ENCODE measurements at places on chromosomes 16 and 17.

- DNase-seq: no peak
Observed at GRCh38 chr17:55728833-55729232, 6.2 kb upstream of the TMEM100 start.

- DNase-seq: no peak
Observed at GRCh38 chr17:13337864-13338371, 263.8 kb downstream of the HS3ST3A1 start.

DNA sequence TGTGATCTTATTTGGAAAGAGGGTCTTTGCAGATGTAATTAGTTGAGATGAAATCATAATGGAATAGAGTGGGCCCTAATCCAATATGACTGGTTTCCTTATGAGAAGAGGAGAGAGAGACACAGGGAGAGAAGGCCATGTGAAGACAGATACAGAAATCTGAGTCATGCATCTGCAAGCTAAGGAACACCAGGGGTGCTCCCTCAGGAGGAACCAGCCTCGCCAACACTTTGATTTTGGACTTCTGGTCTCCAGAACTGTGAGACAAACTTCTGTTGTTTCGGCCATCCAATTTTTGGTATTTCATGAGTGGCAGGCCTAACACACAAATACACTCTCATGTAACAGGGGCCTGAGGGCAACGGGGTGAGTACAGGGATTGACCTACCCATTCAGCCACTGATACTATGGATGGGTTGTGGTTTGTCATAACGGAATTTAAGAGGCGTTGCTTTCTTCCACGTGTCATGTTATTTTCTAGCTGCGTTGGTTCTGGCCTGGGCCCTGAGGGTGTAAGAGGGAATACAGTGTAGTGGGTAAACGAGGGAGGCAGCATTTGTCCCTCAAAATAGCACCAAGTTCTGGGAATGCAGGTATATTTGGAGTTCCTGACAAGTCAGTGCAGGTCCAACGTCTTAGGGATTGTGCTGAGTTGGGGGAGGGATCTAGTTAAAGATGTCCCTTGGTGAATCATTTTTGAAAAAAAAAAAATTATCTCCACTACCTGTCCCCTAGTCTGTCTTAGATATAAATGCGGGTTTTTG lies 17.7 kb downstream of the PLCG2 start:
- no peak for DNase-seq

- no peak for DNase-seq
Observed at GRCh38 chr16:1331712-1332617, 1.5 kb upstream of the BAIAP3 start.

GRCh38 chr16:87674419-87674818 lies 72.1 kb downstream of the JPH3 start:
- no peak for DNase-seq

GRCh38 chr16:75501359-75501758 lies 6.1 kb upstream of the CHST6 start:
- no peak for DNase-seq

DNA sequence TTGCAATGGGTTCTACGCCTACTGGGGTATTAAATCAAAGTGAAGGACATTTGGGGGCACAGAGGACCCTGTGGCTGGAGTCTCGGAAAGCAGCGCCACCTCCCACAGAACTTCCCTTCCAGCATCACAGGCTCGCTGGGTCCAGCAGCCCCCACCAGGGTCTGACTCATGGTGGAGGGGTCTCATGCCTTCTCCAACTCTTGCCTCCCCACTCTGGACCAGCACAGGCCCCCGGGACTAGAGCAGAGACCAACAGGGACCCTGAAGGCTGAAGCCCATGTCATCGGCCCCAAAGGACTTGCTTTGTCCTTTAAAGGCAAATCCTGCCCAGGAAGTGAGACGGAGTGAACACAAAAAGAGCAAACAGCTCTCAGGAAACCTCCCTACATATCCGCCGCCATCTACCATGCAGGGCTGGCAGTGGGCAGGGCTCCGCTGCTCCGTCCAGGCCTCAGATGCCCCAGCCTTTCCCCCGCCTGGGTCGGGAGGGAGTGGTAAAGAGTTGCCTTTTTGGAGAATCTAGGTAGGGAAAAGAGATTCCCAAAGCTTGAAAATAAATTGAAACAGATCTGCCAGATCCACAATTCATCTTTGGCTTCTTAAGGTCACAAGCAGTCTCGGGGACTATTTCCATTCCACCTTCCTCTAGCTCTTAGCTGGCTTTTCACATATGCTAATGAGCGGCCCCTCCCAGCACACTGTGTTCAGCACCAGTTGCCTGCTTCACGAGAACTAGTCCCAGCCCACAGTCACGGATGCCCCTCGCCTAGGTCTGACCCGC lies 2.1 kb upstream of the GPRC5C start:
- no peak for DNase-seq

DNA sequence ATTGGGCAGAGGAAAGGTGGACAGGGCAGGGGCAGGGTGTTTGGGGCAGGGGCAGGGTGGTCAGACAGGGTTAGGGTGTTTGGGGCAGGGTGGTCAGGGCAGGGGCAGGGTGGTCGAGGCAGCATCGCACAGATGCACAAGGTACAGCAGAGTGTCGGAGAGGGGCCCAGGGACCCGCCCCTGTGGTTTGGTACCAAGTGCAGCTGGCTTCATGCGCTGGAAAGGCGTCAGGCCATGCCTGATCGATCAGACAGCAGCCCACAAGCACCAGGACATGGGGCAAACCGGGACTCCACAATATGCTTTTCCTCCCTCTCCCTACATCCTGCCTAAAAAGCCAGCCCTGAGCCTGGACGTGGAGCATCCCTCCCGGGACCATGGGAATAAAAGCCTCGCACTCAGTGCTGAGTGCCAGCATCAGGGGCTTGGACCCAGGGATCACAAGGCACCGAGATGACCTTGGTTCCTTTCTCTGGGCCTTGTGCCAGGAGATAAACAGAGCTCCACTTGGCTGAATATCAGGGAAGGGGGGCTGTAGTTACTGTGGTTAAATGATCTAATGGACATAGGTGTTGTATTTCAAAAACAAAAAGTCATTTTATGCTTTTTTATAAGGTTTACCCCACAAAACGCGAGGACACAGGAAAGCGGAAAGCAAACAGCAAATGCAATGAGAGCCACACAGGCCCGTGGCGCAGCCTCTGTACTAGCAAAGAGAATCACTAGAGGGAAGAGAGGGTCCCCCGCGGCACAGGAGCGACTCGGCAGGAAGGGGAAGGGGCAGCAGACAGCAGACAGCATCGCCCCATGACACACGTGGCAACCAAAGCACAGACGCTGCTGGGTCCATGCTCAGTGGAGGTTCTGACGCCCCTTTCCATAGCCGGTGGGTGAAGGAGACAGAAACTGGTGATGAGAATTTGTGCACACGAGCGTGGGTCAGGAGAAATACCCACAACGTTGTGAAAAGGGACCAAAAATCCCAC lies 5.3 kb upstream of the HEXD start:
- DNase-seq: no peak

GRCh38 chr16:76228546-76229146 lies 48.6 kb upstream of the CNTNAP4 start:
- no peak for DNase-seq

DNA sequence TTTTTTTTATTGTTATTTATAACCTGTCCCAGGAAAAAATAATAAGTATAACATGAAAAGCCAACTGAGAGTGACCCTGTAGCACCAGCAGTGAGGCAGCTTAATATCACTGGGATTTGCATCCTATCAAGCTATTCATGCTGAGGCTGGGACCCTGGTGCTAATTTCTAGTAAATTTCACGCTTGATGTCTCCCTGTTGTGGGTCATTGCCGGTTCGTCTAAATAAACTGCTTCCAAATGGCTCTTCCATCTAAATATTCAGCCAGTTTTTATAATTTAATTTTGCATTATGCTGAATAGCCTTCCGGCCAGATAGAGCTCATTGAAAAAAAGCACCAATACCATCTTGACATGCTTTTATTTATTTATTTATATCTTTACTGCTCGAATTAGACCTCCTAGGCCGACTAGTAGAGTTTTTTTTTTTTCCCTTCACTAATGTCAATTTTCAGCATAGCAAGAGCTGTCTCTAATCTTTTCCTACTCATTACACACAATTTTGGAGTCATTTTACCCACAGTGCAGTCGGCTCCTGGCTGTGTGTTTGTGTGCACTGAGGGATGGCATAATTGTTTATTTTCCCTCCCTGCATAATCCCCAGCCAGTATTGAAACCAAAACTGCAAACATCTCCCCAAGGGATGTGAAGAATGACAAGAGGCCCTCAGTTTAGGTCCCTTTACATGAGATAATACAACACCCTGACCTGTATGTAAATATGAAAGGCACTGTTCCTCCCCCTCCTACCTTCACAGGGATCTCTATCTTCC lies 168.8 kb downstream of the AATF start:
- no peak for DNase-seq

GRCh38 chr17:35167666-35168065 lies 20.0 kb downstream of the UNC45B start:
- DNase-seq: no peak

DNA sequence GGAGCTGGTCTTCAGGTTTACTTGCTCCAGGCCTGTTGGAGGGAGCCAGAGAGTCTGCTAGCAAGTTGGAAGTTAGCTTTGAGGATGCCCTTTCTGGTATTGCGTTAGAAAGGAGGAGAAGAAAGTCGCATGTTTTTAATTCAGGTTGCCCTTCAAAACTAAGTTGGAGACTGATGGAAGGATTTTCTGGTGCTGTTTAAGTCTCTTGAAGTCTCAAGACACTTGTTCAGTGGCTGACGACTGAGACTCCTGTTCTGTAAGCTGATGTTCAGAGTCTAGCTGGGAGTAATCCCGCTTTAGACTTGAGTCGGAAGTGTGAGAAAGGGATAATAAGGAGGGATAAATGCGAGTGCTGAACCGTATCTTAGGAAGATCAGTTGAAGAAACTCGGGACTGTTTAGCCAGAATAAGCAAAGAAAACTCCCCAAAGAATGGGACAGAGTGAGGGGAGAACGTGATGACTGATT lies 740 bp downstream of the AATF start:
- no peak for DNase-seq

DNA sequence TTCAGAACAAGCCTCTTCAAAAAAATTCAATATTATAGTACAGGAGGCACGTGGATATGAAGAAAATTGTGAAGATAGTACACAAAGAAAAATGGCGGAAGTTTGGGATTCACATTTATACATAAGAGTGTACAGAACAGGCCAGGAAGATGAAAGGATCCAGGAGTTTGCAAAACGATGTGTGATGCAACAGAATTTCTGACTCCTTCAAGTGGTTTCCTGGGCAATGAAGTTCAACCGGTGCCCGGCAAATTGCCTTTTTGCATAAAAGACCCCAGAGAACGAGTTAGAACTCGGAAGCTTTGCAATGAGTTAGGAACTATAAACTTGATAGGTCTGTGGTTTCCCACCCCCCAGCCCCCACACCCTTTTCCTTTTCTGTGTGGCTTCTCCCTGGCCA lies 189.1 kb downstream of the SALL1 start:
- DNase-seq: no peak

DNA sequence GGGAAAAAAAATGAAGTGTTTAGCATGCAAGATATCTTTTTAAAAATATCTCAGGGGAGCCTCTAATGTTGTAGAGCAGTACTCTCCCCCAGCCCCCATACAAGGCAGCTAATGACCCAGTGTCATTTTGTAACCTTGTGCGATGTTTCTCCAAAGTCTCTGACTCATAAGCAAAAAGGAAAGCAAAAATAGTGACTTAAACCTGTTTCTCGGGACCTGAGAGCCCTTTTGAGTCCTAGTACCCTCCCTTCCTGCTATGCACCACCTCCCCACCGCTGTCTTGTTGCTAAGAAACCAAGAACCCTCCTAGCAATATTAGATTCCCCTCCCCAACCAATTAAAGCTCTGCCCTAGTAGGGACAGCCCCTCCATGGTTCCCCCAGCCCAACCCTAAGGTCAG lies 2.8 kb downstream of the MYCBPAP start:
- DNase-seq: no peak

DNA sequence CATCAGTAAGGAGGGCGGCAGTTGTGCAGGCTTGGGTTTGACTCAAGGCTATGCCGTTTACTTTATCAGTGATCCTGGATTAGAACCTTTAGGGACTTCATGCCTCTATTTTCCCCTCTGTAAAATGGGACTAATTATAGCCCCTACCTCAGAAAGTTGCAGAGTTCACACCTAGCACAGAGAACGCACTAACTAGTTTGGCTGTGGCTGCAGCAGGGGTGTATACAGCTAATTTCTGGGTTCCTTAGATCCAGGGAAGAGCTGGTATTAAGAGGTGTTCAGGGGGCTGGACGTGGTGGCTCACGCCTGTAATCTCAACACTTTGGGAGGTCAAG lies 267.3 kb downstream of the CPPED1 start:
- DNase-seq: no peak

DNA sequence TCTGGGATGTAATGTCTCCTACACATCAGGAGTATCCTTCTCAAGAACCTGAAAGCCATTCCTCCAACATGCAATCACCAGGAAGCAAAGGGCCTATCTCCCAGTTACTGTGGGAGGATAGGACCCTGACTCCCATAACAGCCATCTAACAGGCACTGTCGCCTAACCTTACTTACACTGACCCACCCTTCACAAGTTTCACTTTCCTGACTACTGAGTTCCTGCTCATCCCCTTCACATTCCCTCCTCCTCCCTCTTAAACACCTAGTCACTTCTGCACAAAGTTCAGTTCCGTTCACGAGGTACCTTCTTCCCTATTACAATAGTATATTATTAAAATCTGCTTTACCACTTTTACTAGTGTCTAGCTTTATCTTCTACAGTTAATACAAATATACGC lies 1.3 kb downstream of the C17orf67 start:
- DNase-seq: no peak

DNA sequence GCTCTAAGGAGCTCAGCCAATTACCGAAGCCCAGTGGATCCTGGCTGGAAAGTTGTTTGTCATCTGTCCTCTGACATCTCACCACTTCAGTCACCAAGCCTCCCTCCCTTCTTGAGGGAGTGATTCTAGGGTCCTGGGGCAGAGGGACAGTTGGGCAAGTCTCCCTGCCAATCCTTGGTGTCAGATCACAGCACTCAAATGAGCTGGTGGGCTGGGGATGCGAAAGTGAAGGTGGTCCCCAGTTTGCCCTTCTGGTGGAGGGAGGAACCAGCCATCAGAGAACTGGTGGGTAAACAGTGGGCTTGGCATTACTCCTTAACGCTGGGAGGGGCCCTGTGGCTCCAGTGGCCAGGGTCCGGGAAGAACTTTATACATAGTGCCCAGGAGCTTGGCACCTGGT lies 4.4 kb upstream of the CALB2 start:
- no peak for DNase-seq

DNA sequence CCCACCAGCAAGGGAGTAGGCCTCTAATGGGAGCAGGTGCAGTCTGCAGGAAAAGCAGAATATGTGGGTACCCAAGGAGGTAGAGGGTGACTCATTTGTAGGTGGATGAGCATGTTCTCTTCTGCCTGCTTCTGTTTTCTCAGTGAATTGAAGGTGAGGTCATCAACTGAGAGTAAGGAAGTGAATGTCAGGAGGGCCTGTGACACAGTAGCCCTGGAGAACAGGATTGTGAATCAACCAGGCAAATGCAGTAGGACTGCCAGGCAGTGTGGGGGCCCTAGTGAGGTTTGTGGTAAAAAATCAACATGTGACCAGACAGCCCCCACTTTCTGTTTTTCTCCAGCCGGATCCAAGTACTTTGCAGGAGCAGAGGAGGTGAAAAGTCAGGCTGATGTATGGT lies 150.5 kb upstream of the SOX9 start:
- no peak for DNase-seq

GRCh38 chr17:28443901-28444638 lies 29.4 kb upstream of the SLC13A2 start:
- no peak for DNase-seq
